ENCODE measurements at places on chromosomes 7 and 10.

DNA sequence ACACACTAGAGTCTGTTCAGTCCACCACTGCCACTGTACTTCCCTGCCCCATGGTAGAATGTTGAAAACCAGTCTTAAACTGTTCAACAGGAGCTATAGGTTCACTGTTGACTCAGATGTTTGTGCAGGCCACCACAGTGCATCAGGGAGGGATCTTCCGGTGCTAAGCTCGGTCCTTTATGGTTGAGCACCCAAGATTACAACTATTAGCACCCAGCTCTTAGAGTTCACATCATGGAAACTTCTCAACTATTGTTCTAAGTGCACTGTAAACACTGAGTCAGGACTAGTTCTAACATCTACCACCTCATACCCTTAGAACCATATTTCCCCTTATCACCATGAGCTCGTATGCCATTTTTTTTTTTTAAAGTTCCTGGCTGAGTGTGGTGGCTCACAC is 97.1 kb upstream of the MXI1 start:
- DNase-seq: no peak

GRCh38 chr10:56624082-56624481 is 263.0 kb upstream of the ZWINT start:
- DNase-seq: no peak

DNA sequence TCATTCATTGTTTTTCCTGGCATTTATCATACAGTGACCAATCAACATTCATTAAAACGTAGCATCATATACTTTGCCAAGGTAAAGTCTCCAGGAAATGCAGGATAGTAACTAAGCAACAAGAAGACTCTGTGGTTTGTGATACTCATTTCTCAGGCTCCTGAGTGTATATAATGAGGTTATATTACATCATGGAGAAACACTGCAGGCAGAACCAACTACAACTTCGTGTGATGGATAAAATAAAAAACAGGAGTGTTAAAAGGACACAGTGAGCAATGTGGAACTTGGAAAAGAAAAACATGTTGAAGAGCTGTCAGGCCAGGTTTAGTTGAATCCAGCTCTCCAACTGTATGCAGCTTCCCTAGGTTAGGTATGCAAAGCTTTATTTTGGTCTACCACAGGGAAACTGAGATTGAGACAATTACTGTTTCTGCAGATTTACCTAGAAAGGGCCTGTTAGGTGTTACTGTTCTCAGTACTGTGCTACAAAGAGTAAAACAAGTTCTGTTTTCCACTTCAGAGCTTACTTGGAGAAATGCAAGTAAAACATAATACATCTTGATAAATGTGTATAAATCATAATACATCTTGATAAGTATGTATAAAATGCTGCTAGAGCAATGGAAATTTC is 7.8 kb upstream of the CCNY start:
- no peak for DNase-seq

- DNase-seq: no peak
Observed at GRCh38 chr10:118669020-118669791, 73.8 kb upstream of the PRLHR start.

DNA sequence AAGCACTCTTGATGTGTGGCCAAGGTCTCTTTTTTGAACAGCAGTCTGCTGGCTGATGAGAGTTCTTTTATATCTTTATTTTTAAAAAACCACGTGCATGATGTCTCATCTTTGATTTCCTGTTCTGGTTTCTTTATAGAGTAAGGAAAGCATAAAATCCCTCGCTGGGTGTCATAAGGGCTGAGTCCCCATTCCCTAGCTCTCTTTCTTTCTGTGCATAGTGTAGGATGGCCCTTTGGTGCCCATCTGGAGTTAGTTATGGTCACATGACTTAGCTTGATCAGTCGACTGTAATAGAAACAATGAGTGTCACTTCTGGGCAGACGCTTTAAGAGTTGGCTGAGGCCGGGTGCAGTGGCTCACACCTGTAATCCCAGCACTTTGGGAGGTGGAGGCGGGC is 38.5 kb downstream of the GHRHR start:
- DNase-seq: no peak

All from GM18507 (cell line).